Inflammatory macrophage (primary cell): ENCODE measurements at places on chromosomes 7 and 10.
A peak's percentile ranks its signal among the peaks of the same experiment; 100 is the strongest.

DNA sequence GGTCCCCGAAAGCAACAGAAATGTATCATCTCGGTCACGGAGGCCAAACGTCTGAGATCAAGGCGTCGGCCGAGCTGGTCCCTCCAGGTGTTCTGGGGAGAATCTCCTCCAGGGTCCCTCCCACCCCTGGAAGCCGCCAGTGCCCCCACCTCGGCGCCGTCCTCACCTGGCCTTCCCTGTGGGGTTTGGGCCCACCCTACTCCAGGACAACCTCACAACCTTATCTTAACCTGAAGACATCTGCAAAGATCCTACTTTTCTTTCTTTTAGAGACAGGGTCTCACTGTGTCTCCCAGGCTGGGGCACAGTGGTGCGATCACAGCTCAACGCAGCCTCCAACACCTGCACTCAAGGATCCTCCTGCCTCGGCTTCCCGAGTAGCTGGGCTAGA, 33.4 kb downstream of the ADAP1 start:
- DNase-seq, result no peak

DNA sequence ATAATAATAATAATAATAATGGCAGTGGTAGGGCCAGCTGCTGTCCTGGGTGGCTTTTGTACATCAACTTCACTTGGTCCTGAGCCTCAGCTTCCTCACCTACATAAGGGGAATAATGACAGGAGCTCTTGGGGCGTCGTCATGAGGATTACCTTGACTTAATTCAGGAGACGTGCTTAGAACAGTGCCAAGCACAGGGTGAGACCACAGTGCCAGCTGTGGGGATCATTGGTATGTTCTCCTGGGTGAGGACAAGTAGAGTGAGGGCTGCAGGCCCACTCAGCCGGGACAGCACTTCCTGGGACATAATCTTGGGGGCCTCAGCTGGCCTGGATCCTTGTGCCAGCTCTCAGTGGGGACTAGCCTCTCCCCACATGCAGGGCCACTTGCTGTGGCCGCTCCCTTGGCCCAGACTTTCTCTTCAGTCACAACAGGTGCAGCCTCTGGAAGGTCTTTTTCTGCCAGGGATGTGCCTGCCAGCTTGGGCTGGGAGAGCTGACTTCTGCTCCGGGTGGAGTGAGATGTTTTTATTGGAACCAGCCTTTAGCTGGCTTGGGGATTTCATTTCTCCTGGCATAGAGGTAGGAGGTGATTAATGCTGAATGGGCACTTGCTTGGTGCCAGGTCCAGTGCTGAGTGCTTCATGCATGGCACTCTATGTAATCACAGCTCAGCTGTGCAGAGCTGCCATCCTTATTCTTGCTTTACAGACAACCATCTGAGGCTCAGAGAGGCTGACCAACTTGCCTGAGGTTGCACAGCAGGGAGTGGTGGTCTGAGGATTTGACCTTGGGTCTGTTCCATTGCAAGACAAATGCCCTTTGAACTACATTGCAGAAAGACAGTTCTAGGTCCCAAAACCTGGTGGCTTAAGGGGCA, 45.3 kb downstream of the TSPAN15 start:
- DNase-seq, result no peak

GRCh38 chr10:110326351-110327032, 21.8 kb upstream of the SMNDC1 start:
- no peak for DNase-seq

GRCh38 chr10:96043893-96044715, 721 bp downstream of the CCNJ start:
- DNase-seq, result peak; percentile 68

DNA sequence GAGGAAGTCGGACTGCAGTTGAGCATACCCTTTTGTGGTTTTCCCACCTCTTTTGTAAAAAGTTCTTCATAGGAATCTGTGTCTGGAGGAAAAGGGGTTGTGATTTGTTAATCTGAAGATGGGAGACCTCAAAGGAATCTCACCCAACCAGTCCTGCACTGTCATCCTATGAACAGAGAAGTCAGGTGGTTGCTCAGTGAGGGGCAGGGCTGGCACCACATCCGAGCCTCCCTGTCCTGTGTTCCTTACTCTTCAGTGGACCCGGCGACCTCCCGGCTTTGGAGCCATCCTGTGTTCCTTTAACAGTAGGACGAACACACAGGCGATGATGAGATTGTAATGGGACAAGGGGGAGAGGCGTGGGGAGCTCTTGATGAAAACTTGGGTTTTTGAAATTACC, 2.8 kb upstream of the MGMT start:
- DNase-seq, result no peak

- DNase-seq, result no peak
Observed at GRCh38 chr7:79528421-79528820, 75.0 kb upstream of the MAGI2 start.

GRCh38 chr7:94336009-94336408, 58.7 kb upstream of the COL1A2 start:
- no peak for DNase-seq

GRCh38 chr7:132191418-132191817, 384.9 kb downstream of the PLXNA4 start:
- DNase-seq, result no peak

DNA sequence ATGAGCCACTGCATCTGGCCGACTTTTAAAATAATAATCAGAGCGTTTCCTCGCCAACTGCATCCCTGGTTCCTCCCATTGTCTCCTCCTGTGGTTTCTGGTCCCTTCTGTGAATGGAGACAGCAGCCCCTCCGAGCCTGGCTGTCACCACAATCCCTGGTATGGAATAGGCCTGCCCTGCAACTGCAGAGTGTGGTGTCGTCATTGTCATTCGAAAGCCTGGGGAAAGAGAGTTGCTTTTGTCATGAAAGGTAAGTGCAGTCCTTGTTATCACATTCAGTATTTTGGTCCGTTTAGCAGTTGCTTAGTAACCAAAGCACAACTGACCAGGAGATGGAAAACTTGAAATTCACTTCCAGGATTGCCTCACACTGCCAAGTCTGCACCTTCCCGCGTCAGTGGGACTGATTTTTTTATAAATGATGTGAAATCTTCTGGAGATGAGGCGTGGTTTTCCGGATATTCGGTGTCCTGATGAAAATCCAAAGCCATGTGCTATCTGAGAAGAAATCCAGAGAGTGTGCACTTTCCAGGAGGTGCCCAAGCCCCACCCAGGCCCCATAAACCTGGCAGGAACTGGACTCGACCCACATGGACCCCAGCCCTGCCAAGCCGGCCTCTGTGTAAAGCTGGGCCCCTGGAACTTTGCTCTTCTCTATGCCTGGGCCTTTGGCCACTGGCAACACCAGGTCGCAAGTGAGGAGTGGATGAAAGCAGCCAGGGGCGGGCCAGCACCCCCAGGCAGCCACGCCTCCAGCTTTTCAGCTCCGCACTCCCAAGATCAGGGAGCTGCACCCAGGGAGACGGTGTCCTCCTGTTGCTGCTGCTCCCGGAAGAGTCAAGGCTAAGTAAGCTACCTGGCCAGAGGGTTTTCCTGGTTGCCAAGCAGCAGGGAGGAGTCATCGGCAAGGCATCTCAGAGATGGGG, 133.7 kb upstream of the SH2B2 start:
- no peak for DNase-seq

DNA sequence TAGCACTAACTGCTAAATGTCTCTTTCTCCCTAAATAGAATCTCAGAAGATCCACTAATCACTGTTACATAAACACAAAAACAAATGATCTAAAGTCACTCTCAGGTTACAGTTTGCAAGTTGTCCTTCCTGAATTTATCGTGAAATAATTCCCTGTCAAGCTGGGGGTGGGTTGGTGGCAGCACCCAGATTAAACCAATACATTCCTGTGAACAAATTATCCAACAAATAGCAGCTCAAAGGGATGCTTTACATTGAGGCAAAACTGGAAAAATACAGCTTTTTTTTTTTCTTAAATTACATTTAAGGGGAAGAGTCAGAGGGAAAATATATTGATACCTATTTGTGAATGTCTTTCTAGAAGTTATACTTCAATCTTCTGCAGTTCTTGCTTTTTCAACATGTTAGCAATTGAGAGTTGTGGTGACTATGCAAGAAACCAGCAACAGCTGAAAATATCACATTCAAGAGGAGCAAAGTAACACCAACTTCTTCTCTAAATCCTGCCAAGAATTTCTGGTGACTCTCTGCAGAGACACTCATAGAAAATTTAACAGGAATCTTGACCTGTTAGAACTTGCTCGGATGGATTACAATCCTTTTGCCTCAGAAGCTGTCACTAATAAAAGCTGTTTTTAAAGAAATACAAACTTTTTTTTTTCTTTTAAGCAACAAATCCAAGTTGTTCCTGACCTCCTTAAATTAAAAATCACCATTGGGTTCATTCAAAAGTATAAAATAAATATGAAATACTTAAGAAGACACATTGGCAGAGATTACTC, 18.9 kb downstream of the LMOD2 start:
- DNase-seq, result no peak

GRCh38 chr10:29657719-29658274, 23.0 kb upstream of the SVIL start:
- no peak for DNase-seq

DNA sequence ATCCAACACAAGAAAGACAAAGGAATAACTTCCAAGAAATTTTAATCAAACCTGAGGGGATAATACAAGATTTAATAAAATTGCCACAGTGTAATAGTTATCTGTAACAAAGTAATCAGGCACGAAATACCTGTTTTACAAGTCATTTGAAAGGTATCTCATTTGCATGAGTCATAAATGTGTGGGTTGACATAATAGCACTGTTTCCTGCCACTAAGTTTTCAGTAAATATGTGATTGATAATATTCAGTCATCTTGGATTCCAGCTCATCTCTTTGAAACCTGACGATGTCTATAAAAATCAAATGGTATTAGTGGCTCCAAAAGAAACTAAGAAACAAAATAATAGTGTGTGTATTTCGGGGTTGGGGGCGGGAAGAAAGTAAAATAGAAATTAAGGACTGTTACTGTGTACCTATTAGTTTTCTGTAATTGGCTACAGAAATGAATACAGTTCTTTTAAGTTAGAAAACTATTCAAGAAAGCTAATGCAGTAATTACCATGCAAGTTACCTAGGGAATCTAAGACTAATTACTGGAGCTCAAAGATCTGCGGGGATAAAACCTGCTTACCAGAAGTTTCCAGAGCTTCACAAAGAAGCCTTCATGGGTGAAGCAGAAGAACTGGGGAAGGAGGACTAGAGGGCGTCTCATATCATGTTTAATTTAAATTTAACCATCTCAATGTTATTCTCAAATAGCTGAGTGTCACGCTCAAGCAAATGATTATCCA, 100.7 kb downstream of the ST8SIA6 start:
- no peak for DNase-seq
